ENCODE measurements at places on chromosomes 7 and 10.

DNA sequence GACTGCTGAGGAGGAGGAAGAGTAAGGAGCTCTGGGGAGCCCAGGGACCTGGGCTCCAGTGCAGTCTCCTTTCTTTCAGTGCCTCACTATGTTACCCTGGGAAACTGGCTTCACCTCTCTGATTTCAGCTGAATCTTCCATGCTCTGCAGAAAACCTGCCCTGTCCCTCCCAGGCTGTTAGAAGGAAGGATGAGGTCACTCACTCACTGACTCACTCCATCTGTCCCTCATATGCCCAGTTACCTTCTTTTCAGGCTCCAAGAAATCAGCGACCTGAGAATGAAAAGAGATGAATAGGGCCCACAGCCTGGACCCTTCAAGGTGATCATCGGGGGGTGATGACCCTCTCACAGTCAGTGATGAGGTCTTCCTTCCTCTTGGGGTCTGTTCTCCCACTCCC is 481 bp downstream of the SFTPA2 start:
- no peak for DNase-seq

- DNase-seq = no peak
Measured at GRCh38 chr10:106107706-106108105, 1056.8 kb downstream of the SORCS1 start.

- DNase-seq = no peak
Measured at GRCh38 chr7:97857544-97857943, 14.7 kb downstream of the ASNS start.

DNA sequence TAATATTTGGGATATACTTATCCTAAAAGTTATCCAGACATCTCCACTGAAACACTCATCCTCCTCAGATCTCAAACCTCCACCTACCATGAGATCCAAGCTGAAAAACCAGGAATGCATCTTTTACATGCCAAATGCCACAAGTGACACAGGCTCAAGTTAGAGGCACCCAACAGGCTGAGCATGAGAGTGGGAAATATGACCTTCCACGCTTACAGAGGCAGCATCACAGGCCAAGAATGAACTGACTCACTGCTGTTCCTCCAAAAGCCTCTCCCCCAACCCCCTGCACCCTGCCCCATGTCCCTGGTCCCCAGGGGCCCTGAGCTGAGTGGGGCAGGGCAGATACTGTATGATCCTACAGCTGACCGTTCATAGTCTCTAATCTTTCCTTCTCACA is 4.8 kb upstream of the MTPAP start:
- DNase-seq = no peak

- no peak for DNase-seq
Measured at GRCh38 chr10:80090121-80090520, 11.7 kb downstream of the TMEM254 start.

GRCh38 chr7:24504836-24505235 is 68.4 kb upstream of the PALS2 start:
- DNase-seq = no peak

GRCh38 chr7:17486835-17487234 is 188.4 kb downstream of the AHR start:
- no peak for DNase-seq

DNA sequence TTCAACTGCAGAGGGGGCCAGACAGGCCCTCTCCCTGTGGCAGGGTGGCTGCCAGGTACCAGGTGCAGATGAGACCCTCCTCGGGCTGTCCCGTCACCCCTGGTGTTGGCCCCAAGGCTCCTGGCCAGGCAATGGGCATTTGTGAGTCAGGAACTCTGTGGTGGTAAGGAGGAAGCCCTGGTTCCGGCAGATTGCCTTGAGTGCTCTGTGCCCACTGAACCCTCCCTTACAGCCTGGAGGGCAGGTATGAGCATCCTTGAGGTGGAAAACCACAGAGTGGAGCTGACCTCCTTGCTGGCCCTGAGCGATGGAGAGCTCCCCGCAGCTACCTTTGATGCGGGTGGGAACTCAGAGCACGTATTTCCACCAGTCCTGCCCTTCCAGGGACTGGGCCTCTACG is 2.0 kb downstream of the PAOX start:
- no peak for DNase-seq
